ENCODE measurements at places on chromosomes 6 and 20. TPM values are rescaled to one million over a fixed set of nuclear protein-coding genes. Genes with fewer than 3 reads are reported as not detected.

The CNBD2 gene
- total RNA-seq = 7.4 TPM

The PCIF1 gene
- 37.6 TPM for total RNA-seq

- peaks cover 17% of the 10 kb centered on the region for H3K4me1 ChIP-seq
- no peak for DNase-seq
- H3K36me3 ChIP-seq = no peaks in the 10 kb centered on the region
- H3K4me3 ChIP-seq = no peak overlapping the region
- no peak overlapping the region for H3K27ac ChIP-seq
These were observed 68.0 kb upstream of the HIVEP1 start for GRCh38 chr6:11944111-11944510.

DNA sequence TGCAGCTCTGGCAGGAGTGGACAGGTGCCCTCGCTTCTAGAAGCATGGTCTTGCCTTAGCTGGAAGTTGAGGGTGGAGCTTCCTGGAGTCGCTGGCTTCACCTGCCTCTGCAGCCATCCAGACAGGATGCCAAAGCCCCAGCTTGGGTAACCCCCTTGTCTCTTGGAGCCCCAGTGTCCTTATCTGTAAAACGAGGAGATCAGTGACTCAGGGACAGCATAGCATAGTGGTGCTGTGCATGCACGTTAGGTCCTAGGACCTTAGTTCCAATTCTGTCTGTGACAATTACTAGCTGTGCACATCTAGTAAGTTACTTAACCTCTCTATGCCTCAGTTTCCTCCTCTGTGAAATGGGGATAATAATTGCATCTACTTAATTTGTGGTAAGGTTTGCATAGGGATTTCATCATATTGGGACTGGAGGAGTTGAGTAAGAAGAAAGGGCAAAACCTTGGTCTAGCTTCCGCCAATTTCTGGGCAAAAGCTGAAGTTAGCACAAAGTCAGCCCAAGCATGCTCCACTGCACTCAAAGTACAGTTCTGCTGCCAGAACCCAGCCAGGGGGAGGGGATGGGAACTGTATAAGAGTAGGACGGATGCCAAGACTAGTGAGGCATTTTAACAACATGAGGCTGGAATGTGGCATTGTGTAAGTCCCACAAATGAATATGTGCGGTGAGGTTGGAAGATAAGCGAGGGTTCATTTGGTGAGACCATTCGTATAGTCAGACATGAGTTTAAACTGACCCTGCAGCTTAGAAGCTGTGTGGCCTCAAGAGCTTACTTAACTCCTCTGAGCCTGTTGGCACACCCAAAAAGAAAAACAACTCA lies 24.5 kb downstream of the TOX2 start:
- no peak overlapping the region for H3K27ac ChIP-seq
- DNase-seq = no peak
- H3K4me1 ChIP-seq = no peaks in the 10 kb centered on the region
- no peak overlapping the region for H3K4me3 ChIP-seq
- no peaks in the 10 kb centered on the region for H3K36me3 ChIP-seq

DNA sequence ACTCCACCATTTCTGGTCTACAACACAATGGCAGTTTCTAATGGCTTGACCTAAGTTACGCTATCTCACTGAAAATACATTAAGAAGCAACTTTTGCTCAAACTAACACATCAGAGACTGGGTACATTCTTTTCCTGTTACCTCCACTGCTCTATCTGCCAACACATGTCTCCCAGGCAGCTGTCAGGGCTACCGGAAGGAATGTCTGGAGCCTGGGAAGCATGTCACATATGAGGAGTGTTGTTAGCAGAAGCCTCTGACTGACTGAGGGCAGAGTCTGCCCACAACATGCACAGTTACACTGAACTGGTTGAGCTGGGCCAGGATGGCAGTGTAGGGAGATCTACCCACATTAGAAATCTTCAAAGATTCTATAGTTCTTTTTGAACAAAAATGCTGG lies 264.5 kb downstream of the KIF16B start:
- H3K27ac ChIP-seq = no peak overlapping the region
- no peak for DNase-seq
- no peaks in the 10 kb centered on the region for H3K4me1 ChIP-seq
- H3K4me3 ChIP-seq = no peak overlapping the region
- H3K36me3 ChIP-seq = peaks cover 27% of the 10 kb centered on the region
- no peaks in the 10 kb centered on the region for H3K27me3 ChIP-seq

Measured in type B pancreatic cell (in vitro differentiated cells).